NCI-H1436 treated with DMSO at 0.1 percent for 48 hours (cell line): ENCODE measurements at places on chromosomes 12 and 14.

DNA sequence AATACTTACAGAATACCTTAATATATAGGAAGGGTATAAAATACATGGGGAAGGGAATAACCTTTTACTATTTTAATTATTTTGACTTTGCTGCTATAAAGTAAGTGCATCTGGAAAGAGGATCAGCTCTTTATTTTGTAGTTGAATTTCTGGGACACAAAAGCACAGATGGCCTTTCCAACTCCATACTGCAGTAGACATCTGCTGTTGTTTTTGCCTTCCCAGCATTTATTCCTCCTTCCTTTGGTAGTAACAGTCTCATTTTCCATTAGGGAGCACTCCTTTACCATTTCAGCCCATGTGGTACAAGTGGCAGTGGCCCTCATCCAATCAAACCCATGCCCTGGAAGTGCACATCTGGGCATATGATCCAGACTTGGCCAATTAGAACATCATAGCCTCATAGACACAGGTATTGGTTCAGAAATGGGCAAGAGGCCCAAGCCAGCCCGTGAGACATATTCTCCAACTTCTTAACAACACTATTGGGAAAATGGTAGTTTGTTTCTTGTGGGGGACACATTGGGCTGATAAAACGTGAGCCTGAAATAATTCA lies 64.8 kb upstream of the YARS2 start:
- no peak for DNase-seq

DNA sequence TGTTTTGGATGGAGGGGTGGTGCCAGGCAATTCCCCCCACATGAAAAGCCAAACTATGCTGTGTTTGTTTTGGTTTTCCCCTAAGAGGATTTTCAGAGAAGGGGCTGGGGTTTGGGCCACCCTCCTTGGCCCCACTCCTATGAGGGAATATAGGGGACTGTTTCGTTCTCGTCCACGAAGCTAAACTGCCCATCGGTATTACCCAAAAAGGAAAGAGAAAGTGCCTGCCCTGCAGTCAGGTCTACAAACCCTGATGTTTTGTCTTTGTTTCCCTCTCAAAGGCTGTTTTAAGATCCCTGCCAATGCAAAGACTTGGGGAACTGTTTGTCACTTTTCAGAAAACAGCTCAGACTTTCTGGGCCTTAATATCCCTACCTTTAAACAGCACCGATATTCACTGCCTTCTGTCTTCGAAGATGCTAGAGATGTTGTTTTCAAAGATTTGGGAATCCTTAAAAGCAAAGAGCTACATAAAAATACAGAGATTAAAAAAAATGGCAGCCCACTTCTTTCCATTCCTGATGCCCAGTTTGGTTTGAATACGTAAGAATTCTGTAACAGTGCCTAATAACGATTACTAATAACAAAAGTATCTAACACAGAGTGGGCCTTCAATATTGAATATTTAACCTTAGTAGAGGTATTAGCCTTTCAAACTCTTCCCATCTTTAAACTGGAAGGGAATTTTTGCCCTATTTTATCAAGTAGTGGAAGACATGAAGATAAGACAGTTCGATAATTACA lies 518.4 kb downstream of the MED13L start:
- DNase-seq, result no peak

GRCh38 chr12:7035463-7035862 lies 17.2 kb upstream of the LPCAT3 start:
- no peak for DNase-seq

DNA sequence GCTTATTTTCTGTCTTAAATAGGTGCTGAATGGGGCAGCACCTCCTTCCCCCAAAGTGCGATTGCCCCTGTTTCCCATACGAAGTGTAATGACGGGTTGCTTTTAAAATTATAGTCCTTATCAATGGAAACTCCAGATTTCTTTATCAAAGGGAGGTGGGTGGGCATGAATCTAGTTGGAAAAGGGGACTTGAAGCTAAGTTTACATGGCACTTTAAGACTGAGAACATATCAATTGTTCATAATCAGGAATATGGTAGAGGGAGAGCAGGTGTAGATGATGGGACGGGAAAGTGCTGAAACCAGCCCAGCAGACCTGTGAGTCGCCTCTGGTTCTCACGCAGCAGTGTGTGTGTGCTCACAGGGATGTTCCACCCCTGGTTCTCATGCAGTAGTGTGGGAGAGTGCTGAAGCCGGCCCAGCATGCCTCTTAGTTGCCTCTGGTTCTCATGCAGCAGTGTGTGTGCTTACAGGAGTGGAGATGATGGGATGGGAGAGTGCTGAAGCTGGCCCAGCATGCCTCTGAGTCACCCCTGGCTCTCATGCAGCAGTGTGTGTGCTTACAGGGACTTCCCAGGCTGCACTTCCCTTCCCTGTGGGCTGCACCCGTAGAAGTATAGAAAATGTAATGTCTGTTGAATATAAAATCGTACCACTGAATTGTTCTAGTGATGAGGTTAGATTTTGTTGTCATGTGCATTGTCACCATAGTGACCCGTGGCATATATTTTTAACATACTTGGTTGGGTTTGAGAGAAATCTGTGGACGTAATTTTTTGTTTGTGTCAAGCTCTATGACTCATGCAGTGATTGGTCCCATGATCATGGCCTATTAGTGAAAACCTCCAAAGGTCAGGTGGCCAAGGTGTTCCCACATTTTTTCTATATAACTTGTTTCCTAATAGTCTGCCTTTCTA lies 51.6 kb downstream of the GPATCH2L start:
- no peak for DNase-seq

DNA sequence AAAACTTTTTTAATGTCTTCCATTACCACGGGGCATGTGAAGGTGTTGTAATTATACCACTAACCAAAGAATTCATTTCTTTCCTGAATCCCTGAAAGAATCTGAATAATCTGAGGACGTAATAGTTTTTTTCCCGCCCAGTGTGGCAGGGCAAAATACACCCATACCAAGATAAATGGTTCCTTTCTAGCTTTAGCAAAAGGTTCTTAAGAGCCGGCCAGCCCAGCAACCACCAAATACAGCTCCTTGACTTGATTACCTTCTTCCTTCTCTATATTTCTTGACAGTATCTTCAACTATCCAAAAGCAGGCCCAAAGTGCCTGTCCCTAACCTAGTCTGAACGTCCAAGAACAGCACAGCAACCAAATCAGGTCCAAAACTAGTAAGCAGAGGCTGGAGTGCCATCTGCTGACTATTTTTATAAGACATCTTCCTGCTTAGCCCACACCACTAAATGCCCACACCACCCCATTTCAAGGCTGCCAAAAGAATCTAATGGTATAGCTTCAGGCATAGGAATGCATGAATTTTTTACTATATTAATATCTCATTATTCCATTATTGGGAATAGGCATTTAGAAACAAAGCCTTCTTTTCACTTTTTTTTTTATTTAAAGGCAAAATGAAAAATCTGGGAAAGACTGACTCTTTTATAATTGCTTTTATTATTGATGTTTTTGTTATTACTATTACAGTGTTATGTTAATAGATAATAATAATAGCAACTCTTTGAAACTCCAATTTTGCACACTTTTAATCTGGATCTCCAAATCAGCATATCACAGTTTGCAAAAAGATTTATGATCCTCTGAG lies 524.4 kb downstream of the MED13L start:
- peak; percentile 8 for DNase-seq

- no peak for DNase-seq
Observed at GRCh38 chr12:130354407-130354806, 16.7 kb downstream of the PIWIL1 start.

DNA sequence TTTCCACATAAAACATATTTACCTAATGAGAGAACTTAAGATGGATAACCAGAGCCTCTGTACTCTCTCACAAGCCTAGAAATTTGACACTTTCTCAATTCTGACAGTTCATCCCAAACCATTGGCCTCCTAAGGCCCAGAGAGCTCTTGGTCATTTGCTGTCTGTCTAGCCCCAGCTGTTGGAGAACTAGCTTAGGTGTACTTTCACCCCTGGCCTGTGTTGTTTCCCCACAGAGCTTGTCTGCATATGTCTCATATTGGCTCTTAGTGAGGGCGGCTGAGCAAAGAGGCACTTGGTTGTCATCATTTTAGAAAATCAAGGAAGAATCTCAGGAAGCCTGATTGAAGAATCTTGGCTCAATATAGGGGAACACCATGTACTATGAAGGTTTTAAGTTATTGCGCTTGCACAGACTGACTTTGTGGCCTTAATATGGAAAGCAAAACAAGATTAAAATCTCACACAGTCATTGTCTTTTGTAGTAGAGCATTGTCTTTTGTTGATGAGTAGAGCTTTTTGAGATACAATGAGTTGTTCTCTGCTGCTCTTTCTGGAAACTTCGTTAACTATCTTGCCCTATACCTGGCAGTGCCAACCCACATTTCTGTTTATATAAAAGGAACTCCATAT lies 324.6 kb downstream of the RAD51B start:
- no peak for DNase-seq

DNA sequence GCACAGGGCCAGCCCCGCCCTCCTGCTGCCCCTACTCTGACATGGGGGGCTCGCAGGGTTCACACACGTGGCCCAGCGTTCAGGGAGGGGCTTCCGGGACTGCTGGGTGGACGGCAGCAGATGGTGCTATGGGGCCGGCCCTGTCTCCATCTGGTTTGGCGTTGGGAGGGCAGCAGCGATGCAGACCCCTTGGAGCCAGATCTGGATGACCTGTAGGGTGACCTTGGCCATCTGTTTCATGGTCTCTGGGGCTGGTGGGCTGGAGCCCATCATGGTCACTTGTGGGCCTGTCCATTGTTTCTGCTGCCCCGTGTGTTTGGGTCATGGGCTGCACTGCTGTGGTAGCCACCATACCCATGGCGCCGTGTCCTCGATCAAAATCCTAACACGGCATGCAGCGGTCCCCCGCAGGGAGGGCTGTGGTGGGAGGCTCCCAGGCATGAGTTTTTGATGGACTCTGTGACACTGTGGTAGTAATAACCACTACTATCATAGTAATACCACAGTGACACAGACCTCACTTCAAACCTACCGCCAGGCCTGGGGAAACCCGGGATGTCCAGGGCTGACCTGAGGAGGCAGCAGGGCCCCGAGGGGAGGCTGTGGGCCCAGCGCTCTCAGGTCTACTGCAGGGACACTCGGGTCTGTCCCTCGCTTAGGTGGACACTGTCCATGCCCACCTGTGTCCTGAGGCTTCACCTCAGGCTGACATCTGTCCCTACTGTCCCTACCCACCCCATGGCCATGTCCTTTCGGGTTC lies 359.4 kb downstream of the TMEM121 start:
- no peak for DNase-seq

GRCh38 chr12:68335462-68335861 lies 3.3 kb upstream of the MDM1 start:
- DNase-seq, result no peak

DNA sequence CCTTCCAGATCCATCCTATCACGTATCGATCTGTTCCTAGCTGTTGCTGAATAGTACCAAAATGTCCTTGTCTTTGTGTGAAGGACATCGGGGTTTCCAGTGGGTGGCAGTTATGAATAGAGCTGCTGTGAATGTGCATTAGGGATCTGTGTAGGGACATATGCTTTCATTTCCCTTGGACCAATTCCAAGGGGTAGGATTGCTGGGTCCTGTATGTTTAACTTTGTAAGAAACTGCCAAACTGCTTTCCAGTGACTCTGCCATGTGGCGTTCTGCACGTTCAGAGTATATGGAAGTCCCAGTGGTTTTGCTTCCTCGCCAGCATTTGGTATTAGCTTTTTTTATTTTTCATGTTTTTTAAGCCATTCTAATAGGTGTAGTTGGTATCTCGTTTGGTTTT lies 28.6 kb downstream of the PACS2 start:
- DNase-seq, result no peak

- no peak for DNase-seq
Observed at GRCh38 chr12:32702946-32703345, 23.8 kb downstream of the DNM1L start.

DNA sequence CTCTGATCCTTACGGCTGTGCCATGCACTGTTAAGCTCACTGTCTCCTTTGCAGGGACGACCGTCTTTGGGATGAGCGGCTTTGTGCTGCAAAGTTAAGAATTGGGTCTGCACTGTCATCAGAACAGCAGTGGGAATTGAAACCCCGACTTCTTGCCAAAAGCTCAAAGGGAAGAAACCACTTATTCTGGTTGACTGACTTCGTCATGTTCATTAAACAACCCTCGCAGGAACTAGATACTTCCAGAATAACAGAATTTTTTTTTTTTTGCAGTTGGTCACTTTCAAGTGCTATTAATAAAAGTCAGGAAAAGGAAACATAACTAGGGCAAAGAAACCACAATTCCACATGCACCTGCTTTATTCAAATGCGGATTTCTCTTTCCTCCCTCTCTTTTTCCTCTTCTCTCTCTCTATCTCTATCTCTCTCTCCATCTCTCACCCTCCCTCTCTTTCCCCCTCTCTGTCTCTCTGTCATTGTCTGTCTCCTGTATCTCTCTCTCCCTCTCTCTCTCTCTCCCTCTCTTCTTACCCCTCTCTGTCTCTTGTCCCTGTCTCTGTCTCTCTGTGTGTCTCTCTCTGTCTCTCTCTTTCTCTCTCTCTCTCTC lies 12.3 kb upstream of the GLT1D1 start:
- no peak for DNase-seq

DNA sequence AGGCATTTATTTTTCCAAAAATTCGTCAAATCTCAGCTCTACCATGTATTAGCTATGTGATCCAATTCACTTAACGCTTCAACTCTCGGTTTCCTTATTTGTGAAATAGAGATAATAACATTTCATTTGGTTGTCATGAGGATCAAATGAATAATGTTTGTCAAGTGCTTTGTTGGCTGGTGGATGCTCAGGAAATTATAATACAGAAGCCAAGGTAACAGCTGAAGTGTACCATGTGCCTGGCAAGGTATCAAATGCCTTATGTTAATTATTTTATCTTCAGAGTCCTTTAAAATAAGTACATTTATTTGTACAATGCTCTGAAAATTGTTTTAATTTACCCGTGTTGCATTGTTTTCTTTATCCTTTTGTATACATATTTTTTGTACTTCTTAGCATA lies 6.1 kb upstream of the PRKCH start:
- no peak for DNase-seq

DNA sequence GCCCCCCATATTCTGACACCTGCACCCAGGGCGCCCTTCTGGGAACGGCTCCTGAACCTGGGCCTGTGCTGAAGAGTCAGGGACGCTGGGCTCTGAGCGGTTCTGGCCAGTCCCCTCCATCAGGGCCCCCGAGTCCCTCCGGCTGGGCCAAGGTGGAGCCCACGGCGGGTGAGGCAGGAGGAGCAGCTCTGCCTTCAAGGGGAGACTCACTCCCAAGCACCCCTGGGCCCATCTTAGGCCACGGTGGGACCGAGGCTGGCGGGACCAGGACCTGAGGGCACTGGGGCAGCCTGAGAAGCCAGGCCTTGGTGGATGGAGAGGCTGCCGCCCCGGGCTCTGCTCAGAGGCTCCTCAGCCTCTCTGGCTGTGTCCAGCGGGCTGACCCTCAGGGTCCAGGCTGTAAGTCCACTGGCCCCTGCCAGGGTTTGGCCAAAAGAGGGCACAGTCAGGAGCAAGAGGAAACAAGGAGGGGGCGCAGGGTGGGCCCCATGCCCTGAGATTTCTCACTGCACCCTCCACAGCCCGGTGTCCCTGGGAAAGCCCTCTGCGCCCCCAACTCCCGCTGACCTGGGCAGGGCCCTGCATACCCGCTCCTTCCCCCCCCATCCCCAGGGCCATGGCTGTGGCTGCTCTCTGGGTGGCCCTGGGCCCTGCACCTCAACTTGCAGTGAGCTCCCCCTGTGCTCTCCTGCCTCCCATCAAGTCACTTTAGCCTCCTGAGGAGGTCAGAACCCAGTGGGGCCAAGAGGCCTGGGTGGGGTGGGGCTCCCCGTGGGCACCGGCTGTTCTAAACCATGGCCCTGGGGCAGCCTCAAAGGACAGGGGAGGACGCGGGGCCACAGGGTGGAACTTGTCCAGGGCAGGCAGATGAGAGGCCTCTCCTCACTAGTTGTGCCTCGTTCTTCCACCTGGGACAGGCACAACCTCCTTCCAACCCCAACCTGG lies 266.4 kb upstream of the SFSWAP start:
- DNase-seq, result no peak

GRCh38 chr14:54730156-54730961 lies 163.4 kb downstream of the SAMD4A start:
- DNase-seq, result no peak
